NCI-H2107 (cell line): ENCODE measurements at places on chromosomes 12 and 14.

GRCh38 chr12:98730412-98730811 is 85.3 kb downstream of the APAF1 start:
- no peak for DNase-seq

DNA sequence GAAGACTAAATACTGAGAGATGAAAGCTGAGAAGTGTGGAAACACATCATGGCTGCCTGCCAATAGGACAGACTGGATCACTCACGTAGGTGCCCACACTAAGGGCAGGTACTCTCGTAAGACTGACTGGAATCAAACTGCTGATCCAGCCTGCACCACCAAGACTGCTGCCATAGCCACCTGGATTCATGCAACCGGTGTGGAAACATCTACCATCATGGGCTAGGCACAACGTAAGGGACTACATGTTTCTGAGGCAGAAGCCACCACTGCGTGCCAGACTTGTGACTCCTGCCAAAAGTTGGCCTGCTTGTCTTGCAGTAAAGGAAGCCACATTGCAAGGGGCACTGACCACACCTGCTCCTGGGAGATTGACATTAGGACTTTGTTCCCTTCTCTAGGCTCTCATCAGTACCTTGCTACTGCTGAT is 3.8 kb downstream of the POMT2 start:
- peak; percentile 21 for DNase-seq

DNA sequence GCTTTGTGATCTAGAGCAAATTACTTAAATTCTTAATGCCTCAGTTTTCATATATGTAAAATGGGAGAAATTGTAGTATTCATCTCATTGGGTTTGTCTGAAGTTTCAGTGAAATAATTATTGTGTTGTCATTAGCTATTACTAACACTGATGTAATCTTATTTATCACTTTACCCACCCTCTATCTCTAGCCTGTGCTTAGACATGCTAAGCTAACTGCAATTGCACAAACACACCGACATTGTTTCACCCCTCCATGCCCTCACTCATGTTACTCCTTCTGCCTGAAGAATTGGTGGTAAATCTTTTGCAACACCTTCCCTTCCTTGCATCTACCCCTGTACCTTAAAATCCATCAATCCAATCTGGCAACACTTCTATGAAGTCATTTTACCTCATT is 241.6 kb downstream of the BCAT1 start:
- DNase-seq: no peak

DNA sequence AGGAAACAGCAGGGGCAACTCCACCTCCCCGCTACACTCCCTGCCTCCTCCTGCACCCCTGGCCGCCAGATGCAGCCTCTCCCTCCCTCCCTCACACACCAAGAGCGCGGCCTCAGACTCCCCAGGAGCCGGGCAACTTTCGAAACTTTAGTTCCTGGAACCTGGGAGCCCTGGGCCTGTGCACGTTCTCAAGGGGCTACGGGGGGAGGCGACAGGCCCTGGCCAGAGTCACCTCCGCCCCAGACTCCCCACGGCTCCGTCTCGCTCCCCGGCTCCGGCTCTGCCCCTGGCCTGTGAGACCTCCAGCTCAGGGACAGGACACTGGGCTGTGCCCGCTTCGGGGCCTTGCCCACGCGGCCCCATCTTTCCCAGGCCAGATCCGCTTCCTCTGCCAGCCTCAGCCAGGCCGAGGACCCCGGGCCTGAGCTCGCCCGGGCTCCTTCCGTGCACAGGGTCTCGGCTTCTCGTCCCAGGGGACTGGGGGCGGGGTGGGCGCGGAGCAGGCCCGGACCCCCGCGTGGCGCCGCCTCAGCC is 5.5 kb downstream of the AMN start:
- no peak for DNase-seq

DNA sequence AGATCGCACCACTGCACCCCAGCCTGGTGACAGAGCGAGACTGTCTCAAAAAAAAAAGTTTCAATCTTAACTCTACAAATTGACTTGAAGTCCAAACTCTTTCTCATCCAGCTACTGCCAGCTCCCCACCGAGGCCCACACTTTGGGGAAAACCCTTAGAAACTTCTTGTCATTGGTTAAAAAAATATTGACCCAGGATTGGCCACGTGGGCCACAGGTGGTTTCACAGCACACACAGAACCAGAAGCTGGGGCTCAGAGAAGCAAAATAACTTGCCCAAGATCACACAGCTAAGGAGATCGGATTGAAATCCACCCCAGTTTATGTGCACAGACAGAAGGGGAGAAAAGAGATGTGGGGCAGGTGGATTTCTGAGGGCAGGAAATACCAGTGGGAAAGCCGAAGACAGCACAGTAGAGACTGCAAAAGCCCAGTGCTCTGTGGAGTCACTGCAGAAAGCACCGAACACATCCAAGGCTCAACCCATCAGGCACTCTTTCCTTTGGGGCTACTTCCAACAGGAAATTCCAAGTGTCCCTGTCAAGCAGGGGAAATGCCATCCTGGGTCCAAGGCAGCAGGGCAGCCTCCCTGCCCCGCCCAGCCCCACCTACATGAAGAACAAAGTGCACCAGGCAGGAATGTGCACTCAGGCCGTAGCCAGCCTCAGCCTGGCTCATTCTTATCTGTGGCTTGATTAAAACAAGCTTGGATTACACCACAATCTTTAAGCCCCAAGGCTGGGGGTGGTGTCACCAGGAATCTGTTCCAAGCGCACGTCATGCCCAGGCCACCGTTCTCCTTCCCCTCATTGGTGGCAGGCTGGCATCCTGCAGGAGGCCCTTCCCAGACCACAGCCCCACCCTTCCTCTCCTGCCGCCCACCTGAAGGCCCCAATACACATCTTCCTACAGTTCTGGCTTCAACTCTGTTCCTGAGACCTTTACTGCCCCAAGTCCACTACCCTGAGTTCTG is 72.5 kb downstream of the ITPK1 start:
- DNase-seq: no peak

DNA sequence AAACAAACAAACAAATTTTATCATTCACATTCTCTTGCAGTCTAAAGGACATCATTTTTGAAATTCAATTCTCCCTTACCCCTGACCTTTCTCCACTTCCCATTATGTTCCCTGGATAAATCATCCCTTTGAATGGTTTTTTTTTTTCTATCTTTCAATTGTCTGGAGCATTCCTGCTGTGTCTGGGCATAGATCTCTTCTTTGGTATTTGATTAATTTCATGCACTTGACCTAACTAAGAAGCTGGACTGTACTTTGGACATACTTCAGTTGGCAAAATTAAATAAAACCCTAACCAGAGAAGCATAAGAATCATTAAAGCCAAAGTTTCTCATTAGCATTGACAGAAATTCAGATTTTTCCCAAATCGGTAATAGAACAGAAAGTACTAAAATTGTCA is 163.6 kb upstream of the BMP4 start:
- DNase-seq: no peak

DNA sequence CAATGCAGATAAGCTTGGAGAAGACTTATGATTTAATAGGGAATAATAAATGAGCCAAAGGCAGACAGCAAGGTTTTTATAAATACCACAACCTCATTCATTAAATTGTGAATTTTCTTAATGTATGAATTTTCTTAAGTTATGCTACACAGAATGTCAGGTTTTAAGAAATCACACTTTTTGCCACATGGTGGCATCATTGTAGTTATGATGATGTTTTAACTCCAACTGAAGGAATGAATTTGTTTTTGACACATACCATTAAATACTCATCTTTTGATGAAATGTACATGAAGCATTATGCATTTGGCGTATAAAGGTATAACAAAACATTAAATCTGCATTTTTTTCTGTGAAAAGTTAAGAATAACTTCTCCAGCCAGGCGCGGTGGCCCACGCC is 524.1 kb upstream of the FBXO33 start:
- DNase-seq: no peak

DNA sequence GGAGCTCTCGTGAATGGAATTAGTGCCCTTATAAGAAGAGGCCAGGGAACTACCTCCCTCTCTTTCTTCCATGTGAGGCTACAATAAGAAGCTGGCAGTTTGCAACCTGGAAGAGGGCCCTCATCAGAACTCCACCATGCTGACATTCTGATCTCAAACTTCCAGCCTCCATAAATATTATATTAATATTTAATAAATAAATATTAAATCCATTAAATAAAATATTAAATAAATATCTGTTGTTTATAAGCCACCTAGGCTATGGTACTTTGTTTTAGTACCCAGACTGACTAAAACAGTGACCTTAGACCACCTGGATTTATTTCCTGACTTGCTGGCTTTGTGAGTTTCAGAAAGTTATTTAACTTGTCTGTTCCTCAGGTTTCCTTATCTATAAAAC is 49.9 kb downstream of the ZNF641 start:
- no peak for DNase-seq

- DNase-seq: peak; percentile 73
These were observed 666.6 kb downstream of the NRXN3 start for GRCh38 chr14:78836777-78837176.

DNA sequence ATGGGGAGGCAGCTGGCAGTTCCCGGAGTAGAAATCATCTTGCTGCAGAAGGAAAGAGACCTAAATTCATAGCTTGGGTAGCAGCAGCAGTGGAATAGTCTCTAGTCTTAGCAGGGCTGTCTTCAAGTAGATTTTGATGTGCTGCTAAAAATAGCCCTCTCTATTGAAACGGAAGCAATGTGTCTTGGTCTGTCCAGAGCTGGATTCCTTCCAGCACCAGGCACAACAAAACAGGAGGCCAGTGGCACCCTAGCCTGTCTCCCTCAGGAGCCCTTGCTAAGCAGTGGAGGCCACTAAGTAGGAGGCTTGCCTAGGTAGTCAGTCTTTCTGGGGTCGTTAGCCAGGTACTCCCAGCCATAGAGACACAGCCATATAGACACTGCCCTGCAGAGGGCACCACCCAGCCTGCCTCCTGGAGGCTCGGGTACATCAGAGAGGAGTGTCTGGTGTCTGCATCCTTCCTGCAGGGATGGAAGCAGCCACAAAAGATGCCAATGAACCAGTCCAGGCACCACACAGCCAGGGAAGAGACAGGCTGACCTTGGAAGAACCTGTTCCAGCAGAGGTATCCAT is 97.5 kb downstream of the CRACR2A start:
- no peak for DNase-seq

GRCh38 chr12:18320036-18320617 is 58.8 kb downstream of the PIK3C2G start:
- DNase-seq: no peak

- no peak for DNase-seq
These were observed 87.9 kb downstream of the PHLDA1 start for GRCh38 chr12:75943730-75944096.

- no peak for DNase-seq
These were observed 41.3 kb upstream of the BCL7A start for GRCh38 chr12:121980191-121980891.

DNA sequence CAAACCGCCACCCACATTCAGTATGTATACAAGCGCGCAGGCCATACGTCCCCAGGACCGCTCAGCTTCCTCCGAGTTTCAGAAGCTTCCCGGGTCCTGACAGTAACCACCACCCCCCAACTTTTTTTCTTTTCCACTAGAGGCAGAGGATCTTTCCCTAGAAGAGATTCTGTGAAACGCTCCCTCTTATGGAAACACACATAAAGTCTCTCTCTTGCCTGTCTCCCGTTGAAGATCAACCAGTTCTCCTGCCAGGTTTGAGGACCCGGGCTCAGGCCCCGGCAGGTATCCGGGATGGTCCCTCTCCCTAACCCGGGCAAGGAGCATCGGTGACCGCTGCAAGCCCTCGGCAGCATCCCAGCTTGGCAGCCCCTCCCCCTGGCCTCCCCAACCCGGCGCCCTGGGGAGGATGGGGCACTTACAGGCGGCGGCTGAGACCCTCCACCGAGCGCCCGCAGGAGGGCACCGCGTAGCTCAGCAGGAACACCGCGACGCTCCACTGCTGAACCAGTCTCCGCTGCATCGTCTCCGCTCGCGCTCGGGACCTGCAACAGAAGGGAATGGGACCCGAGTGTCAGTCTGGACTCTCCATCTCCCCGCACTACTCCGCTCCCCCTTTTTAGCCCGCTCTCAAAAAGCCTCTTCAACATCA is 3.4 kb downstream of the PTHLH start:
- no peak for DNase-seq

- no peak for DNase-seq
These were observed 151.8 kb upstream of the BTG1 start for GRCh38 chr12:92297405-92297804.

GRCh38 chr14:25988536-25988935 is 609.3 kb downstream of the NOVA1 start:
- DNase-seq: no peak

DNA sequence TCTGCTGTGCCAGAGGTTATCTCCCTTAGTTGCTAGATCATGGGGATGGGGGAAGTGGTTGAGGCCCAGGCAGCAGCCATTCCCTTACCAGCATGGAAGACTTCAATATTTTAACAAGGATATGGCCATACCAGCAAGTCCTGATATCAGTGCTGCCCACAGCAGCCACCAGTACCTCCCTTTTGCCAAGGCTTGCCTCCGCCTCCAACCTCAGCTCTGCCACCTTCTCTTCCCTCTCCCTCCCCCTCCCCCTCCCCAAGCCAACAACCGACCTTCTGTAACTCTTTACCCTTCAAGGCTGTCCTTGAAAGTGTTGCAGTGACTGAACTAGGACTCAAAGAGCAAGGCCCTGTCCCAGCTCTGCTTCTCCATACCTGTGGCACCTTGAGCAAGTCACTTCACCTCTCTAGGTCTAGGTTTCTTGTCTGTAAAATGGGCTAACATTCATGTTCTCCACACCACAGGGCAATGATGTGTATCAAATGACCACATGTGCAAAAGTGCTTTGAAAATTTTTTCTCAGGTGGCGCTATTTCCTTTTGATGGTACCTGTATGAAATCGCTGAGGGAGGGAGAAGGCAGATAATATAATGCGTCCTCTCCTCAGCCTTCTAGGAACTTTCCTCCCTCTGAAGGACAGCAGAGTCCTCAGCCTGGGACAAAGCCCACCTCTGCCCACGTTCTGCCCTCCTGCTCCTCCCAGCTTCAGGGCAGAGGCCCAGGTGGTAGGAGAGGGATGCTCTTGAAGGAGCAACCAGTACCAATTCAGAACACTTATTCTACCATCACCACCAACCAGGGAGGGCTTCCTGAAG is 14.7 kb downstream of the PLEKHG6 start:
- no peak for DNase-seq

GRCh38 chr12:80050236-80050635 is 49.1 kb upstream of the OTOGL start:
- DNase-seq: no peak

DNA sequence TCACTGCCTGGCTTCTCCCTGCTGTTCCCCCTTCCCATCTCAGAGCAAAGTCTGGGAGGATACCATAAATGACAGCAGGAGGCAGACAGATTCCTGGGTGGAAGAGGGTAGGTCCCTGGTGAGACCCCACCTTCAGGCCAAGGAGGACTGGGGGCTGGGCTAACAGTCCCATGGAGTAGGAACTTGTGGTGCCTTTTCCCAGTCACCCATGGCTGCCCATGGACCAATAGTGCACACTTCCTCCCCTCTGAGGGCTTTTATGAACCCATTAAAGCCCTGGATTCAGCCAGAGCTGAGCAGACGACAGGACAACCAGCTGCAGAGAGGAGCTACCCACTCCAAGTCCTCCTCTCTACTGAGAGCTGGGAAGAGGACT is 36.6 kb upstream of the OR5AU1 start:
- DNase-seq: no peak

- DNase-seq: no peak
These were observed 1.9 kb downstream of the SLC25A3 start for GRCh38 chr12:98595243-98595988.

GRCh38 chr12:111276146-111276545 is 92.7 kb downstream of the PHETA1 start:
- no peak for DNase-seq

GRCh38 chr12:68158432-68158831 is 1.1 kb downstream of the IFNG start:
- DNase-seq: no peak
